ENCODE measurements at places on chromosomes 4 and X.
A peak's percentile ranks its signal among the peaks of the same experiment; 100 is the strongest.

- DNase-seq = no peak
Observed at GRCh38 chr4:17284323-17285175, 227.3 kb downstream of the QDPR start.

- no peak for DNase-seq
Observed at GRCh38 chrX:34365471-34365870, 233.4 kb upstream of the FAM47A start.

DNA sequence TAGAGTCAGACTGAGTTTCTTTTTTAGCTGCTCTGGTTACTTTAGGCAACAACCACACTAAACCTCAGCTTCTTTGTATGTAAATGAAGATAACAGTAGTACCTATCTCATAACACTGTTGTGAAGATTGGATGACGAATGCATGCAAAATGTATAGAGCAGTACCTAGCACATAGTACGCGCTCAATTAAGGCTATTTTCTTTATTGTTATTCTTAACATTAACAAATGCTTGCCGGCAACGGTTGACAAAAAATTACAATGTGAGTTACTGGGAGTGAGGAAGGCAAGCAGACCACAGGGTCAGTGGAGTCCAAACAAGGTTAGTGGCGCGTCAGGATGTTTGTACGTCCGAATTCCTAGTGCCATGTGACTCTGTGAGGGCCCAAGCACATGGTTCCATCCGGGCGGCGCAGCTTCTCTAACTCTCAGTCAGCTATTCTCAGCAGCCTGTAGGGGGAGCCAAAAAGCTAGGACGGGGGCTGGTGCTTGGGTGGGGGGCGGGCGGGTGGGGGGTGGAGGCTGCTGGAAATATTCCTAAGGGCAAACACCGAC lies 821 bp upstream of the NALF2 start:
- DNase-seq = no peak

DNA sequence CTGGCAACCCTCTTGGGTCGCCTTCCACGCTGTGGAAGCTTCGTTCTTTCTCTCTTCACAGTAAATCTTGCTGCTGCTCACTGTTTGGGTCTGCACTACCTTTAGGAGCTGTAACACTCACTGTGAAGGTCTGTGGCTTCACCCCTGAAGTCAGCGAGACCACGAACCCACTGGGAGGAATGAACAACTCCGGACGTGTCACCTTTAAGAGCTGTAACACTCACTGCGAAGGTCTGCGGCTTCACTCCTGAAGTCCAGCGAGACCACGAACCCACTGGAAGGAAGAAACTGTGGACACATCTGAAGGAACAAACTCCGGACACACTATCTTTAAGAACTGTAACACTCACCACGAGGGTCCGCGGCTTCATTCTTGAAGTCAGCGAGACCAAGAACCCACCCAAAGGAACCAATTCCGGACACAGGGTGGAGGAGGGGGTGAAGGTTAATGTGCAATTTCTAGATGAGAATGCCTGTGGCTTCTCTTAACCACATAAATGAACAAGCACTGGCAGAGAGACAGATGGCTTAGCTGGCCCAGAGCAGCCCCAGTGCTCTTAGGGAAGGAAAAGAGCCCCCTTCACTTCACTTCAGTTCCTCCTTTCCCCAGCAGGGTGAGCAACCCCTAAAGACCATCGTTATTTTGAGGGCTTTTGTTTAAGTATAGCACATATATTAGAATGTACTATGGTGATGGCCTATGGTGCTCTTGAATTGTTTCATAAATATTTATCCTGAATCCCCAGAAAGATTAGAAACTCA lies 73.0 kb downstream of the LUZP4 start:
- DNase-seq = no peak

- no peak for DNase-seq
Observed at GRCh38 chr4:124181039-124181438, 531.5 kb downstream of the ANKRD50 start.

GRCh38 chr4:172946503-172946902 lies 222.1 kb upstream of the GALNT7 start:
- no peak for DNase-seq

DNA sequence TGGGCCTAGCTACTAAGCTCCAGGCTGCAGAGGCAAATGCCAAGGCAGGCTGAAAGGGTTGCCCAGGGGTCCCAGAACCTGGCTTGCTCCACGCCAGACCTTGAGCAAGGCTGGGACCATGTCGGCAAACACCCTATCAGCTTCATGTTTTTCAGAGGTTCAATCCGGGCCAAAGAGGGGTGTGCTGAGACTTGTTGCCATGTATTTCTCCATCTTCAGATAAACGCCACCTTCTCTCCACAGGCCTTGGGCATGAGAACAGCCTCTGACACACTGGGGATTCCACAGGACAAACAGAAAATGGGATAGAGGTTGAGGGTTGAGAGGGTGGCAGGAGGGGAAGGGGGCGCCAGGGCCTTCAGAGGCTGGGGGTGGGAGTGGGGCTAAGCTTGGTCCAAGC lies 8.6 kb downstream of the PJA1 start:
- no peak for DNase-seq

GRCh38 chr4:106032851-106033286 lies 137.6 kb downstream of the NPNT start:
- no peak for DNase-seq

DNA sequence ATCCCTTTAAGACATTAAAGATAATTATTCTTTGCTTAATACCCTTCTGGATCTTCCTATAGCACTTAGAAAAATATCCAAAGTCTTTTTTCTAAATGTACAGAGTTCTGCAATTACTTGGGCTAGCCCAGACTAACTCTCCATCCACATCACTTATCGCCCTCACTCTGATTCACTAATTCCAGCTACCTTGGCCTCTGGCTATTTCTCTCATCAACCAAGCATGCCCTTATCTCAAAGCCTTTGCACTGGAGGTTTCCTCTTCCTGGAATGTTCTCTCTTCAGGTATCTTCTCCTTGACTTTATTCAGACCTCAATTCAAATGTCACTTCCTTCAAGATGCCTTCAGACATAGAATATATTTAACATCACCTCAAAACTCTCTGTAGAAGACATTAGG lies 345.1 kb upstream of the SMIM31 start:
- DNase-seq = no peak

- DNase-seq = no peak
Observed at GRCh38 chr4:62387808-62388207, 1187.7 kb downstream of the ADGRL3 start.

- no peak for DNase-seq
Observed at GRCh38 chrX:2497961-2498780, 2.6 kb downstream of the DHRSX start.

DNA sequence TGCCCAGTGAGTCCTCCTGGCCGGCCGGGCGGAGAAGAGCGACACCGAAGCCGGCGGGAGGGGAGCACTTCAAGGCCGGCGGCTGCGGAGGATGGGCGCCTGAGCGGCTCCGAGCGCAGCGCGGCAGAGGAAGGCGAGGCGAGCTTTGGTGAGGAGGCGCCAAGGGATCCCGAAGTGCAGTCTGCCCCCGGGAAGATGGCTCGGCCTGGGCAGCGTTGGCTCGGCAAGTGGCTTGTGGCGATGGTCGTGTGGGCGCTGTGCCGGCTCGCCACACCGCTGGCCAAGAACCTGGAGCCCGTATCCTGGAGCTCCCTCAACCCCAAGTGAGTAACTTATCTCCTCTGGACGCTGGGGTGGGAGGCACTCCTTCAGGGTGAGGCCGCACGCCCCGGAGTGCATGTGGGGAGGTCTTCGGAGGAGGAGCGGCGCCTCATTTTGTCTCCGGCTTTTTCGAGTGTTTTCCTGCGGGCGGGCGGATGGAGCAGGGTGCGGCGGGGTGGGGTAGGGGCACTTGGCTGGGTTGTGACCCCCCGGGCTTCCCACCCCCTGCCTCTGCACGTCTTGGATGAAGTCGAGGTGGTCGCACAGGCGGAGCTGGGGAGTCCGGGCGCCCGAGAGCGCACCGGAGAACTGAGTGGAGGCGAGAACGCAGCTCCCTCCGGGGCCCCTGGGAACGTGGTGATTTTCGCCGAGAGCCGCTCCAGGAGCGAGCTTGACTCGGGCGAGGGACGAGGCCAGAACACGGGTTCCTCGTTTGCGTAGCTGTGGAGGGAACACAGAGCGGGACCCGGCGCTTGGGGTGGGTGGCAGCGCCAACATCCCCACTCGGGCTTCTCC lies 979 bp downstream of the EFNB1 start:
- DNase-seq = peak; percentile 8

- DNase-seq = no peak
Observed at GRCh38 chr4:153008578-153009199, 72.6 kb downstream of the FHDC1 start.

- peak; percentile 8 for DNase-seq
Observed at GRCh38 chrX:64842492-64842891, 133.8 kb downstream of the ZC4H2 start.

DNA sequence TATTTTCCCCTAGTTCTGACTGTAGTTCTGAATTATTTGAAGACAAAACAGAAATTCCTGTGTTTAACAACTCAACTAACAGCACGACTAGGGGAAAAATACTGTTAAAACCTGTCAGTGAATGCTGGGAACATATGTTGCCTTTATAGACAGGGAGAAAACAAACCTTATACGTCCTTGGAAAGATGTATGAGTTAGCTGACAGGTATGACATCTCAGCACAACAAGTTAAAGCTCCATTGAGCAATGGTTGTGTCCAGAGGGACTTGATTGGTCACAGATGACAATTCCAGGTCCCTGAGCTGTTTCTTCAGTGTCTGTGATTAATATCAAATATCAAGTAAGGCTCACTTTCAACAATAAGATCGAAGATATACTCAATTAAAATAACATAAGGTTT lies 58.2 kb upstream of the DDIT4L start:
- no peak for DNase-seq

- DNase-seq = no peak
Observed at GRCh38 chr4:173211838-173212237, 43.2 kb downstream of the GALNT7 start.

GRCh38 chr4:2402048-2402842 lies 16.2 kb downstream of the ZFYVE28 start:
- no peak for DNase-seq

DNA sequence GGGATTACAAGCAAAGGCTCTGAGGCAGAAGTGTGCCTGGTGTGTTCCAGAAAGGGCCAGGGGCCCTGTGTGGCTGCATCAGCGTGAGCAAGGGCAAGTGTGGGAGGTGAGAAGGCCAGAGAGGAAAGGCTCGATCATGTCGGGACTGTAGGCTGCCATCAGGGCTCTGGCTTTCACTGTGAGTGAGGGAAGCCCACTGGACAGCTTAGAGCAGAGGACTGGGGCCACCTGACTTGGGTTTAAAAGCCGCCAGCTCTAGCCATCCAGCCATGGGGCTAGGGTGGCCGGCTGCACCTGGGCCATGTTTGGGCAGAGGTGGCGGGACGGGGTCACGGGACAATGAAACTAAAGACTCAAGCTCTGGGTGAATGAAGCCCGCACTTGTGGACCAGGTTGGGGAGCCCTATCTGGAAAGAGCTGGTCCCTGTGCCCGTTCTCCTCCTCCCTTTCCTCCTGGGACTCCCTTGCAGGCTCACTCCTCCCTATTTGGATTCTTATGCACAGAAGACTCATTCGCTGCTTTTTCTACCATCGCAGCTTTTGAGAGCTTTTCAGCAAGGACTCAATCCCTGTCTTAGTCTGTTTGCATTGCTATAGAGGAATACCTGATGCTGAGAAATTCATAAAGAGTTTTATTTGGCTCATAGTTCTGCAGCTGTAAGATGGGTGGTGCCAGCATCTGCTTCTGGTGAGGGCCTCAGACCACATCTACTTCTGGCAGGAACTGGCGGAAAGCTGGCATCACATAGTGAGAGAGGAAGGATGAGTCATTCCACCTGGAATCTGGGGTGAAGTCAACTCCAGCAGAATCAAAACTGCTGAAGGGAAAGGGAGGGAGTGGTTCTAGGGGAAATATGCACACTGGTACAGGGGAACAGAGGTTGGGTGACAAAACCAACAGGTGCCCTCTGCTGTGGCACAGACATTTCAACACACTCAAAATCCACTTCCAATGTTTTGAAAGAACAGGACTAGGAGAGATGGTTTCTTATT lies 15.3 kb downstream of the CTAG1B start:
- DNase-seq = no peak

- DNase-seq = no peak
Observed at GRCh38 chr4:22179124-22179874, 230.7 kb upstream of the KCNIP4 start.

GRCh38 chr4:71187404-71188155 lies 151.2 kb upstream of the SLC4A4 start:
- DNase-seq = no peak

DNA sequence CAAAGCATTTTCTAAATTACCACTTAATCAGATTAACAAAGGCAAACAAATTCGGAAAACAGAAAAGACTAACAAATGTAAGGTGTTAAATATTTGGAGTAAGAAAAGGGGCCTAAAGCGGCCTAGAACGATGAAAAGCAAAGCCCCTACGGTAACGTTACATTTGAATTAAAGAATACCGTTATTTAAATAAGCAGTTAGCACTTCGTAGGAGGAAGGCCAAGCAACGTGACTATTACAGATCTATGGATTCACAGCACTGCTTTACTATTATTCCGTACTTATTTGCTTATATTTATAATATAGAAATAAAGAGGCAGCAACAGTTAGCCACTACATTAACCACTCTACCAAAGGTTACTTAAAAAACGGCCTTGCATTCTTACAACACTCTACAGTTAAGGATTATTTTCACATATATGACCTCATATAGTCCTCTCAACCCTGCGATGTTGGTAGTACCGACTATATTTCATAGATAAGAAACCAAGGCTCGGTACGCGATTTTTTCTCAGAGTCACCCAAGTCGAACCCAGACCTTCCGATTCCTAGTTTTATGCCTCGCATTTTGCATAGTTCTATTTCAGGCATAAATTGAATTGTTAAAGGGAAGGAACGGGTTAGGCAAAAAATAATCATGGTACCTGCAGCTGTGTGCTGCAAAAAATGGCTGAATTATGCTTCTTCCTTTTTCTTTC lies 2.9 kb downstream of the KLHL15 start:
- DNase-seq = no peak

DNA sequence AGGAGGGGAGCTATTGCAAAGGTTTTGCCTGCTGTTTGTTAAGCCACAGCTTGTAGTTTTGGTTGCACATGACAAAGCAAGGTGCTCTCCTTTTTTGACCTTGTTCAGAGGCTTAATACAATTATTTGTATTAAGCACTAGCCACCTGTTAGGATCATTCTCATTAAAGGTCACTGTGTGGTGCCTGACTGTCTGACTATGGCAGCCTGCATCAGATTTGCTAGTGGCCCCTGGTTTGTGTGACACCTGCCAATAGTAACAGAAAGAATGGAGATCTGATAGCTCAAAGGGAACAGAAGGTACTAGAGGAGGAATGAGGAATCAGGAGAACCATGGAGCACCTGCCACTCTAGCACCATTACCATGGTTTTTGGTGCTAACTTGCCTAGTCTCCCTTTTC lies 102.5 kb downstream of the POLA1 start:
- DNase-seq = no peak

- DNase-seq = no peak
Observed at GRCh38 chr4:185958094-185958747, 110.7 kb upstream of the TLR3 start.
